Fibroblast of upper back skin (primary cell): ENCODE measurements at places on chromosomes 1 and 21.

DNA sequence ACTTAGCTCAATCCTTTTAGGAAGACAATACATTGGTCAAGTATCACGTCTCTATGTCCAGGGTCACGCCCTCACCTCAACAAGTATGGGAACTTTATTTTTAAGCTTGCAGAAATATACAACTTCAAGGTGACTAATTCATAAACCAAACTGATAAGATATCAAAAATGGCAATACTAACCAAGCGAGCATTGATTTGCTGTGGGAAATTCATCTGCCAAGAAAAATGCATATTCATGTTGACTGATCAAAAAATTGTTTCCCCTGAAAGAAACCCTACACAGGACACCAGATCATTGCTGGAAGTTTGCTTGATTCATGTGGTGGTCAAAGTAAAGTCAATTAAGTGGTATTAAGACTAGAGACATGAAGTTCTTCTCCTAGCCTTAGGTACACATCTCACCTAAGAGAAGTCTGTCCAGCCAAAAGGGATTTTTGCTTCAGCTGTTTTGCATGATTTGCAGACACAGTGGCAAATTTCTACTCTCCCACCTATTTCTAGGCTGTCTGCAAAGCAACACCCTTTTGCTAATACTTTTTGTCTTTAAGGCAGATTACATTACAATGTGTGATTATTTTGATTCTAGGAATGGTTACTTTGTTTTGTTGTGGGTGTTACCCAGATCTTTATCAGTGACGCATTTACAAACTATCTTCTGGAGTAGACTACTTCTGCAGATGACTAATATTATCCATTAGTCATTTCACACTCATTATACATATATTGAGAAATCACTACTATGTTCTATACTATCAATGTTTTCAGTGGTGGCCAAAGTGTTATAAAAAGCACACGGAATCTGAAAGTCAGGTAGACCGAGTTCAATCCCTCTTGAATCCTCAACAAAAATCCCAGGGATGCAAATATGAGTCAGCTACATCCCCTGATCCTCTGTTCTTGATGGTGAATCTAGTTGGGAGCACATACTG lies 12.4 kb downstream of the SAMSN1 start:
- peak; percentile 18 for DNase-seq

GRCh38 chr1:203475012-203475981 lies at the start of gene PRELP:
TSS of gene PRELP (plus strand) at chr1:203475806. CDS start at chr1:203483185, 7,379 bp downstream.
- peak; percentile 37 for DNase-seq

DNA sequence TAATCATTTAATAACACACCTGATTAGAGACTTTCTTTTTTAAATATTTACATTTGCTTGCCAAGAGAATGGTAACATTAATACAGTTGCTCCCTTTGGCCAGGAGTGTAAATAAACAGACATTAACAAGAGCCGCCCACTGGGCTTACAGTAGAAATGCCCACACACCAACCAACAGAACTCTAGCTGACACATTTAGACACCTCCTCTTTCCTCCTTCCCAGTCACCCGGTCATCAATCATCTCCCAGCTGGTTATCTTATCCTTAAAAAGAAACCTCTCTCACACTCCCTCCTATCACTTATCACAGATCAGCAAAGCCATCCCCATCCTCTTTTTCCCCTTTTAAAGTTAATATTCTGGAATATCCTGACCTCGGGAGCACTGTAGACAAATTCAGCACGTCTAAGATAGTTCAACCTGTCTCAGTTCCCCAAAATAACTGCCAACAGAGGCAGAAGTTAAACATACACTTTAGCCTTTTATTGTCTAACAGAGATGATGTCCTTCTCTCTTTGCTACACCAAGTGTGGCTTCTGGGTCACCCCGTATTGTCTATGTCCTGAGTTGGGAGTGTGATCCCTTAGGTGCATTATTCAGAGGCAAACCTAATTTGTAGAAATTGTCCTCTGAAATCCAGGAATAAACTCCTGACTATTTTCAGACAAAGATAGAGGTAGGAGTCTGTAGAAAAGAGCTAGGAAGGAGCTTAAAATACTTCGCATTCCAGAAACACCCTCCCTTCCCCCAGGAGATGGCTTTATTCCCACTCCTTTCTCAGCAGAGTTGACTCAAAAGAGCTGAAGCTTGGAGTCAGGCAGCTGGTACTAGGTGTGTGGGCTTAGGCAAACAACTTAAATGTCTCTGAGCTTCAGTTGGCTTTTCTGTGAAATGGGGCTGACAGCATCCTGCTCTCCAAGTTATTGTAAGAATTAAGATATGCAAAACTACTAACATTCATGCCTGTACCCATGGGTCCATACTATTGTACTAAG lies 8.8 kb downstream of the MYCL start:
- peak; percentile 92 for DNase-seq

DNA sequence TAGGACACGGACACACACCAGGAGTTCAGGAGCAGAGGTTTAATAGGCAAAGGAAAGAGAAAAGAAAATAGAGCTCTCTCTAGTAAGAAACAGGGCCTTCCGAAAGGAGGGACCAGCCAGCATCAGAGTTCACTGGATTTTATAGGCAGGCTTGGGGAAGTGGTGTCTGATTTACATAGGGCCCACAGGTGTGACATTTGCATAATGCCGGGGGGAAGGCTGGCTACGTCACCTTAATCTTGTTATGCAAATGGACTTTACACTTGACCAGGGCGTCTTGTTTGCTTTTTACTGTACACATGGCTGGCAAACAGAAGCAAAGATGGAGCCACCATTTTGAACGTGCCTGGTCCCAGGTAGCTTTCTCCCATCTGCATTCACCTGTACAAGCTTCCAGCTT lies at the start of gene OR14A16:
OR14A16 (minus strand) TSS at position 97 of the 400 bp plus-strand sequence. CDS start 8,390 bp downstream, outside the sequence.
- no peak for DNase-seq

GRCh38 chr1:51997974-51998382 lies 7.5 kb upstream of the RAB3B start:
- DNase-seq, result no peak

DNA sequence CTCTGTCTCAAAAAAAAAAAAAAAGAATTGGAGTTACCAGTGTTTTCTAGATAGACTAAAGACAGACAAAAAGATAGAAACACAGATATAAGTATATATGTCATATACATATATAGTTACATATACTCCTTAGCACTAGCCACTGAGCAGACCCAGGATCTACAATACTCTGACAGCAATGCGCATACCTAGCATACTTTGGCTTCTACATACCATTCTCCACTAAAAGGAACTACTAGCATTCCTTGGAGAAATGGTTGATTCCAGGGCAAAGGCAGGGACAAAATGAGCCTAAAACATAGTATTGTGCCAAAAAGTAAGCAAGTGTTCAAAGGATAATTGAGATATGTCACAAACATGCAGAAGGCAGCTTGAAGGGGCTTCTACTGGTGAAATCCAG lies 22.7 kb downstream of the SYNJ1 start:
- peak; percentile 70 for DNase-seq

DNA sequence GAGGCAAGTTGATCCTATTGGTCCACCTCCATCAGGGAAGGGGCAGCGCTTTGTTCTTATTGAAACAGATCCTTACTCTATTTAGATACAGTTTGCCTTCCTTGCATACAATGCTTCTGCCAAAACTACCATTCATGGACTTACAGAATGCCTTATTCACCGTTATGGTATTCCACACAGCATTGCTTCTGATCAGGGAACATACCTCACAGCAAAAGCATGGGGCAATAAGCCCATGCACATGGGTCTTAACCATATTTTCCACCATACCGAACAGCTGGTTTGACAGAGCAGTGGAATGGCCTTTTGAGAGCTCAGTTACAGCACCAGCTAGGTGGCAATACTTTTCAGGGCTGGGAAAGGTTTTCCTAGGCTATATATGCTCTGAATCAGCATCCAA lies 544.8 kb upstream of the ADGRL4 start:
- peak; percentile 51 for DNase-seq

- no peak for DNase-seq
These were observed 18.3 kb downstream of the SUSD4 start for GRCh38 chr1:223345720-223346119.

- DNase-seq, result peak; percentile 71
These were observed at the start of gene KDM5B for GRCh38 chr1:202807926-202808757. TSS of gene KDM5B (minus strand) at chr1:202808421. CDS start at chr1:202808305, 116 bp downstream.

- peak; percentile 83 for DNase-seq
These were observed 321.9 kb downstream of the SETD4 start for GRCh38 chr21:35738347-35738961.

- no peak for DNase-seq
These were observed 7.4 kb downstream of the PLEKHM2 start for GRCh38 chr1:15691434-15692032.

DNA sequence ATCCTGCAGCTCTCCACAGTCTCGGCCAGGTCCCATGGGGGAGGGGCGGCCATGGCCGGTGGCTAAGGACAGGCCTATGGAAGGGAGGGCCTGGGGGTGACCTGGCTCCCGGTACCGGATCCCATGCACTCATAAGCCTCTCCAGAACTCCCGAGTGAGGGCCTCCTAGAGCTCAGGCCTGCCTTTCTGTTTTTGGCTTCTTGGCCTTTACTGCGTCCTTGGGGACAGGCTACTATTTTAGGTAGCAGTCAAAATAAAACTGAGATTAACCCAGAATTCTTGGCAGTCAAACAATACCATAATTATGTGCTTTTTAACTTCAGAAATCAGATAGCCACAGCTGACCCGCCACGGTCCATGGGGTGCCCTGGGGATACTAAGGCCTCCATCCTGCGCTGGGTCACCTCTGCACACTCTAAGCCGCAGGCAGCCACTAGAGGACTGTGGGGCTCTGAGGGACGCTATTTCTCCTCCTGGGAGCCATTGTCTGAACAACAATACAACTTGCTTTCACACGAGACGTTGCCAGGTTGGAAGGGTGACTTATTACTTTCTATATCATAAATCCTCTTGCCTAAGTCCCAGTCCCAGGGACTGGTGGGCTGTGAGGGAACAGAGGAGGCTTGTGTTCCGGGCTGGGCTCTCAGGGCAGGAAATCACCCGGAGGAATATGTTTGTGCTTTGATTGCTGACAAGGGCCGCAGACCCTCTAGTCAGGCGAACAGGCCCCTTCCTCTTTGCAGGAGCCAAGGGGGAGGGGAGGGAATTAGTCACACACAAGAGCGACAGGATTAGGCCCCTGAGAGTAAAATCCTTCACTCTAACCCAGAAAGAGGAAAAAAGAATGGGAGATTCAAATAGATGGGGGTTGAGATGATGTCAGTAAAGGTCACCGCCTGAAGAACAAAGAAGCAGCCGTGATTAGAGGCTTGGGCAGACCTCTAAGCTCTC lies 40.7 kb upstream of the BCAR3 start:
- DNase-seq, result no peak

DNA sequence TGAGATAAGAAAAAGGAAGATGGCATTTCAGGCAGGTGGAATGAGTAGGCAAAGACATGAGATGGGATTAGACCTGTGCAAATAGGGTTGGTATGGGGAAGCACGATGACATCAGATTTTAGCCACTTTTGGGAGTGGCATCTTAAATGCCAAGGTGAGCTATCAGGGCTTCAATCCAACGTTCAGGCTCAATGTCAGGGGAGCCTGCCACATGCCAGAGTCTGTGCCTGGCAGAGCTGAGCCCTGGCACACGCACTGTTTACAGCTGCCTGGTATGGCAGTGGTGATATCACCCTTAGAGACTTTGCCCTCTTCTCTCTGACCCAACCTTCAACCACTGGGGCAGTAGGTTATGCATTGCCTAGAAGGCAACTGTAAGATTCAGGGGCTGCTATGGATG lies 1.1 kb upstream of the GUCA2B start:
- no peak for DNase-seq

- DNase-seq, result no peak
These were observed 37.2 kb downstream of the SLC2A7 start for GRCh38 chr1:8989061-8989460.

DNA sequence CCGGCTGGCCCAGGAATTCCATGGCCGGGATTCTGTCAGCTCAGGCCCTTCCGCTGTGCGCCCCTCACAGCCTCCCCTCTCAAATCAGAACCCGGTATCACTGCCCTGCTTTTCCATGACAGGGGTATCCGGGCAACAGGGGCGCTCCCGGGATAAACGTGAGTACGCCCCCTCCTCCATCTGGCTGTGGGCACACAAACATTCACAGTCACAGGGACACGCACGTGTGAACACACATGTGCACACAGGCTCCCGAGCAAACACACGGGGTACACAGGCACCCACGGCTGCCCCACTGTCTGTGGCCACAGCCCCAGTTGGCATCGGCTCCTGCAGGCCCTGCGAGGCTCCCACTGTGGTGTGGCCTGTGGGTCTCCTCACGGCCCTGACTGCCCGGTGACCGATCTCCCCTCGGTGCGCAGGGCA lies 16.7 kb downstream of the COL6A1 start:
- no peak for DNase-seq

DNA sequence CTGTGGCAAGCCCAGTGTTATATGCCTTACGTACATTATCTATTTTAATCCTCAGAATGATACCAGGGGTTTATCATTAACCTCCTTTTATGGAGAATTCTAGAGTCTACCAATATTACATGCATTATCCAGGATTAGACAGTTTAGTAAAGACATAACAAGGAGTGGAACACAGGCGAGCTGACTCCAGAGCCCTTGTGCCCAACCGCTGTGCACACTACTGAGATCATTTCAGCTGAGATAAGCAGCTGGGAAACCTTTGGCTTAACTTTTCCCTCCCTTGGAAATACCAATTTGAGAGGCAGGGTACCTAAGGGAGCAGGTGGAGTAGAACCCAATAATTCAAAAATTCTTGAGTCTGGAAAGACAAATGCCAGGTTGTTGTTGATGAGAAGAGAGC lies 59.8 kb upstream of the ATP1B1 start:
- no peak for DNase-seq

DNA sequence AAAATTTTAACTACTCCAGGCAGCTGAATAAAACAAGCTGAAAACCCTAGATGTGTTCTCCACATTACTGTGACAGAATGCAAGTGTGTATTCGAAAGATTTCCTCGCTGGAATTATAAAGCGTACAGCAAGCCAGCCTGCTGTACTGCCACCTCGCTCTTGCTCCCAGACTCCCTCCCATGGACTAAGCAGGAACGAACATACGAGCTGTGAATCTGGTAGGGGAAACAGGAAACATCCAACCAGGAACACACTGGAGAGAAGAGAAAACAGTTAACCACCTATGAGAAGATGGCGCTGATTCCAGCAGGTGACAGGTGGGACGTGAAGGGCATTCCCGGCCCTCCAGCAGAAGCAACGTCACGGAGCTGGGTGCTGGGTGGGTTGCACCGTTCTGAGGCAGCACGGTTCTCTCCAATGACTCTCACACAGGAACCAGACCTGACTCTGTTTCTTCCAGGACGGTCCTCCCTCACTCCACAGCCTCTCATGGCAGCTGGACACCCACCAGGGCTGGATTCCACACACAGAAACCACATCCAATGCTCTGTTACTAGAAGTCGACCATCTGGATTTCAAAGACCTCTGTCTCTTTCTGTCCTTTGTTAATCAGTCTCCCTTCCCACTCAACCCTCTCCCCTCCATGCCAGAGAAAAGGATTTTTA lies 219.2 kb downstream of the RERE start:
- DNase-seq, result peak; percentile 63

- no peak for DNase-seq
These were observed 60.4 kb downstream of the LEPR start for GRCh38 chr1:65480684-65481405.

DNA sequence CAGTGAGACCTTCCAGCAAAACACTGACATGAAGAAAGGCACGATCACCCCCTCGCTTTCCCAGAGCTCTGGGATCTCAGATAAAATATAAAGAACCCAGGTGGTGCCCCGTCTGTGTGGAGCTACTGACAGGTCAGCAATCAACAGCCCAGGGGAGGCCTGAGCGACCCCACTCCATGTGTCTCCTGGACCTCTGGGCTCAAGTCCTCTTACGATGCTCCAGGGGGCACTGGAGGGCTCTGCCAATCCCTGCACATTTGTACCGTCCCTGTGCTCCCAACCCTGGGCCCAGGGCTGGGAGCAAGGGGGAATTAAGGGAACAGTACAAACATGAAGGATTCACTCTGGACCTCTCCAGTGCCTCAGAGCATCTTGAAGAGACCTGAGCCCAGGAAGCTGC lies 12.5 kb downstream of the S100A7A start:
- no peak for DNase-seq

- no peak for DNase-seq
These were observed 5.6 kb downstream of the TBX19 start for GRCh38 chr1:168285971-168286927.
